SK-N-SH (cell line): ENCODE measurements at places on chromosomes 13 and 19.

DNA sequence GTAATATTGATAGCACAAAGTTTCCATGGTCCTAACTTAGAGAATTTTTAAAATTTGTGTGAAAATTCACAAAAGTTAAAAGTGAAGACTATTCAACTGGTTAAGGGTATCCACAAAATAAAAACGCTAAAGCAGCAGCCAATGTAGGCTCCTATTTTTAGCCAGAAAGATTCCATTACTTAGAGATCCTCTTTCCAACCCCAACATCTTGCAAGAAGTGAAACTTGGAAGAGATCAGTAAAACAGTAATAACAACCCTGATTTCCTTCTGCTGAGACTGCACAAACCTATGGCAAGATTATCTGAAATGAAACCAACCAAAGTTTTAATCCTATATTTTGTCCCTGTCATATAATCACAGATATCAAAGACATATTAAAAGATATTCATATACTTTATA lies 8.5 kb downstream of the TBC1D4 start:
- no peak for DNase-seq

- DNase-seq, result no peak
These were observed 2590.9 kb downstream of the PCDH9 start for GRCh38 chr13:64639206-64639605.

GRCh38 chr19:46924874-46925547 lies 64.2 kb downstream of the ARHGAP35 start:
- DNase-seq, result no peak

GRCh38 chr13:19836472-19836871 lies 27.0 kb downstream of the ZMYM5 start:
- DNase-seq, result no peak

- no peak for DNase-seq
These were observed 261.9 kb upstream of the SOX21 start for GRCh38 chr13:94974015-94974951.

GRCh38 chr13:43472339-43472738 lies 314.4 kb downstream of the ENOX1 start:
- DNase-seq, result no peak

GRCh38 chr13:45768656-45769479 lies 66.7 kb downstream of the CBY2 start:
- no peak for DNase-seq

GRCh38 chr13:24083722-24084421 lies 76.6 kb upstream of the SPATA13 start:
- DNase-seq, result peak; percentile 24

GRCh38 chr13:39016787-39017186 lies 21.1 kb downstream of the PROSER1 start:
- DNase-seq, result peak; percentile 51

GRCh38 chr13:33110713-33111413 lies 94.6 kb downstream of the KL start:
- DNase-seq, result no peak

DNA sequence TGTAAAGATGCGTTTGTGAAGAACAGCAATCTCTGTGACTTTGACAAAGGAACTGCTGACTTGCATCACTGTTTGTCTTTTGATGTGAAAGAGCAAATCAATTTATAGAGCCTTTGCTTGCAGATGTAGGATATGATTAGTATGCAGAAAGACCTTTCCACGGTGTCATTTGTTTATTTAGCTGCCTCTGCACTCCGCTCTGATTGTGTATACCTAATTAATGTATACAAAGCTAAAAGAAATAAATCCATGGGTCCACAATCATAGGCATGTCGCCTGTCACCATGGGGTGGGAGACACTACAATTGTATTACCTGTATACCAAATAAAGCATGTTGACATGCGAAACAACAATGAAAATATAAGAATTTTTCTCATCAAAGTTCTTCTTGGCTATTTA lies 410.7 kb downstream of the MZT1 start:
- DNase-seq, result no peak

GRCh38 chr13:42064259-42064658 lies 15.8 kb downstream of the DGKH start:
- no peak for DNase-seq

DNA sequence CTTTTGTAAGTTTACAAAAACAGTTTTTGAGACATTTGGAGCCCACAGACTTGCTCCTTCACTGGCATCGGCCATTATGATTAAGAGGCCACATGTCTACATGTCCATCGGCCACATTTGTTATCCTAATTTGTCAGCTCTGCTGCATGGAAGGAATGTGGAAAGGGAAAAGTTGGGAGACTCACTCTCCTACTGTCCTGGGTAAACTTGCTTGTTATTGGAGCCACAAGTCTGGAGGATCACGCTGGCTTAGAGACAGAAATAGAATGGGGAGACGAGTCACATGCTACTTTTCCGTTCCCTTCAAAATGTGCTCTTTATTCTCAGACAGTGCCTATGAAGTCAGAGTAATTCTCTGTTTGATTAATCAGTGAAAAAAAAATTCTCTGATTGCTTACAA lies 741.2 kb upstream of the PCDH9 start:
- DNase-seq, result no peak

GRCh38 chr19:29620931-29621351 lies 14.9 kb downstream of the POP4 start:
- DNase-seq, result no peak

- DNase-seq, result no peak
These were observed 18.0 kb downstream of the CSNK1A1L start for GRCh38 chr13:37087486-37087885.

DNA sequence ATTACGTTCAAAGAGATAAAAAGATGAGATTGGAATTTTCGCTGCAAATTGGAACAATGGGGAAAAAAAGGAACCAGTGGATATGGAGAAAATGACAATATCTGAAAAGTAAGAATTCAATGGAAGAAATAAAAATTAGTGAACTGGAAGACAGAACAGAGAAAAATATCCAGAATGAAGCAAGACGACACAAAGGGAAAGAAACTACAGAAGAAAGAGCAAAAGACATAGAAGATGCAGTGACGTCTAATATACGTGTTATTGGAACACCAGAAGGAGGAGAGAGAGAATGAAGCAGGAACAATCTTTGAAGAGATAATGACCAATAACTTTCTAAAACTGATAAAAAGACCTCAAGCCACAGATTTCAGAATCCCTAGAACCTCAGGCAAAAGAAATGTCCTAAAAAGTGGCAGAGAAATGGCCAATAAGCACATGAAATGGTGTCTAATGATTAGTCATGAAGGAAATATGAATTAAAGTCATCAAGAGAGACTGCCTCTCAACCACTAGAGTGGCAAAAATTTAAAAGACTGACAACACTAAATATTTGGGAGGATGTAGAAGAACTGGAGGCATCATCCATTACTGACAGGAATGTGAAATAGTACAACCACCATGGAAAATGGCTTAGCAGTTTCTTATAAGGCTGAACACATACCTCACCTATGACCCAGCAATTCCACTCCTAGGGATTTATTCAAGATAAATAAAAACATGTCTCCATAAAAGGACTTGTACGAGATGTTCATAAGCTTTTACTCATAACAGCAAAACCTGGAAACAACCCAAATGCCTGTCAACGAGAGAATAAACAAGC lies 56.5 kb downstream of the GADD45B start:
- DNase-seq, result no peak

GRCh38 chr19:55149078-55150003 lies at the start of gene TNNT1:
TNNT1 (minus strand) TSS chr19:55149206; CDS start chr19:55147157, 2,049 bp downstream.
- peak; percentile 36 for DNase-seq

DNA sequence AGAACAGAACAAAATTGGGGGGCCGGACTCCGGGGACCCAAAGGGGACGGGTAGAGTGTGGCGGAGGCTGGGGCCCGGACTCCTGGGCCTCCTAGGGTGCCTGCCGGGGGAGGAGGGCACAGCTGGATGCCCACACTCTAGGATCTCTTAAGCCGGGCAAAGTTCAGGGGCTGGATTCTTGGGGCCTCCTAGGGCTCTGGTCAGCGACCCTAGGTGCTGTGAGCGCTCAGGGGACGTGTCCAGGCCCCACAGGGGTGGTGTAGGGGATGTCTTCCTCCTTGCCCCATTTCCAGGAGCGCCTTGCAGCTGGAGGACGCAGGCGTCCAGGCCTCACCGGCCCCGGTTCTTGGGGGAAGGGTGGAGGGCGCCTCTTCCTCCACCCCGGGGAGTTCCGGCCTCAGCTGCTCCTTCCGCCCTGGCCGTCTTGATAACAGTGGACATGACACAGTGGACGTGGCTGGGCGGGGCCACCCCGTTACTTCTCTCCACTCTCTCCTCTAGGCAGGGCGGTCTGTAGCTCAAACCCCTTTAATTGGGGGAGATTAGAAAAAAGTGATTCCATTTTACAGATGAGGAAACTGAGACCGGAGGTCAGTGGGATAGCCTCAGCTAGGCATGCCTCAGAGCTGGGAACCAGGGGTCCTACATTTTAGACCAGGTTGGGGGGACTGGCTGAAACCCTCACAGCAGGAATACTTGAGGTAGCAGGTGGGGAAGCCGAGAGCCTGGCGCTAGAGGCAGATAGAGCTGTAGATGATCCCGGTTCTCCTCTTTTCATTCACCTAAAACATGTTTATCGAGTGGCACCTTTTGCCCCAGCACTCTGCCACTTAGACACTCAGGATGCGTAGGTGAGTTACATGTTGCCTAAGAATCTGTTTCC lies 705 bp downstream of the STXBP2 start:
- no peak for DNase-seq

GRCh38 chr13:67932991-67933390 lies 702.9 kb upstream of the PCDH9 start:
- DNase-seq, result no peak

- no peak for DNase-seq
These were observed 20.7 kb downstream of the GPR180 start for GRCh38 chr13:94622344-94622743.

DNA sequence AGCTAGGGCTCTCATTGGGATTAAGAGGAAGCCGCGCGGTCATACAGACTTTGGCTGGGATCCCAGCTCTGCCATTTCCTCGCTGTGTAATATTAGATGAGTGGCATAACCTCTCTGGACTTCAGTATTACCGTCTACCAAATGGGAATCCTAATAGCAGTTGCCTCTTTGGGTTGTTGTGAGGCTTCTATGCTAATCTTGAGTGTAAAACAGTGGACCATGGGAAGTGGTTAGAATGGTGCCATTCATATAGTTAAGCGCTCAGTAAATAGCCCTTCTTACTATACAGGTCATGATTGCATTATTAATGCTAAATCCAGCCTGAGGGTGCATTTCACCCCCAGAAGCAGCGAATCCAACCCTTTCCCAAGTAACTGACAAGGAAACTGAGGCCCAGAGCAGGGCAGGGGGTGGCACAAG lies 566 bp upstream of the OPA3 start:
- no peak for DNase-seq

DNA sequence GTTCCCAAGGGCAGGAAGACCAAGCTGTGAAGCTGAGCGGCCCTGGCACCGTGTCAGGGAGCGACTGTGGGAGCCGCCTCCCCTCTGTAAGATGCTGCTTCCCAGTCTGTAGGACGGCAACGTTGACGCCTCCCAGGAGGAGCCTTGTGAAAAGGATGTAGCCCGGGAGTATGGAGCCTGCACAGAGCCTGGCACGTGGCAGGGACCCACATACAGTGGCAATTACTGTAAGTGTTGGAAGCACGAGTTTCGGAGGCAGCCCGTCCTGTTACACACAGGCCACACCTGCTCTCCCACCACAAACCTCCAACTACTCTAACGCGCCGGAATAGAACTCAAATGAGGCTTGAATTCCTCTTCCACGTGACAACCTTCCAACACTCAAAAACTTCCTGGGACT lies 6.6 kb downstream of the RAB20 start:
- DNase-seq, result no peak

DNA sequence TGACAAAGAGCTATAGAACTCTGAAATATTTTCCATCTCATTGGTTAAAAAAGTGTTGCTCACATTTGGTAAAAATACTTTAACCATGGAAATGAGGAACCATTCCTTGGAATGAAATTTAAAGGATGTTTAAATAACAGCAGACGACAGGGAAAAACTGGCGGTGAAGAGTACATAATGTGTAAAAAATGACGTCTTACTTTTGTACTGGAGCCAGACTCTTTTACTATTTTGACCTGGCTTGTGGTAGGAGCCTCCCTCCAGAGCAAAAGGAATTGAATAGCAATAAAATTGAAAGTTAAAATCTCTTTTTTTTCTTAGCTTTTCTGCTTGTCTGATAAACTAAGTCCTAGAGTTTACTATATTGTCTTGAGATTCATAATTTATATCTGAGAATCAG lies 426.2 kb upstream of the KLHL1 start:
- DNase-seq, result no peak

GRCh38 chr19:13804830-13805683 lies 9.8 kb downstream of the ZSWIM4 start:
- peak; percentile 72 for DNase-seq

- DNase-seq, result no peak
These were observed 126.0 kb downstream of the PCCA start for GRCh38 chr13:100214886-100215285.

DNA sequence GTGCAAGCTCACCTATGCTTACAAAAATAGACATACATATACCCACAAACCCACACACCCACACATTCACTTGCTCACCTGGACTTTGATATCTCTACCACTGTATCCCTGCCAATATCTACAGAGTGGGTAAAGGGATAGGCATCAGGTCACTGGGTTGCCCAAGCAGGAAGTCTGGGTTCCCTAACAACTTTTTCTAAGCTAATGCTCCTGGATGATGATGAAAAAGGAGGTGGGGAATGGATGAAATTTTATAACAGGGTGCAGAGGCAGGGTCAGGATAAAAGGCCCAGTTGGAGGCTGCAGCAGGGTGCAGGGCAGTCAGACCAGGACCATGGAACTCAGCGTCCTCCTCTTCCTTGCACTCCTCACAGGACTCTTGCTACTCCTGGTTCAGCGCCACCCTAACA lies at the start of gene CYP2B6:
CYP2B6 (plus strand) TSS at position 311 of the 410 bp plus-strand sequence; CDS start at position 335, 24 bp downstream.
- DNase-seq, result no peak

- no peak for DNase-seq
These were observed 150.6 kb downstream of the KCTD12 start for GRCh38 chr13:76735641-76736040.

DNA sequence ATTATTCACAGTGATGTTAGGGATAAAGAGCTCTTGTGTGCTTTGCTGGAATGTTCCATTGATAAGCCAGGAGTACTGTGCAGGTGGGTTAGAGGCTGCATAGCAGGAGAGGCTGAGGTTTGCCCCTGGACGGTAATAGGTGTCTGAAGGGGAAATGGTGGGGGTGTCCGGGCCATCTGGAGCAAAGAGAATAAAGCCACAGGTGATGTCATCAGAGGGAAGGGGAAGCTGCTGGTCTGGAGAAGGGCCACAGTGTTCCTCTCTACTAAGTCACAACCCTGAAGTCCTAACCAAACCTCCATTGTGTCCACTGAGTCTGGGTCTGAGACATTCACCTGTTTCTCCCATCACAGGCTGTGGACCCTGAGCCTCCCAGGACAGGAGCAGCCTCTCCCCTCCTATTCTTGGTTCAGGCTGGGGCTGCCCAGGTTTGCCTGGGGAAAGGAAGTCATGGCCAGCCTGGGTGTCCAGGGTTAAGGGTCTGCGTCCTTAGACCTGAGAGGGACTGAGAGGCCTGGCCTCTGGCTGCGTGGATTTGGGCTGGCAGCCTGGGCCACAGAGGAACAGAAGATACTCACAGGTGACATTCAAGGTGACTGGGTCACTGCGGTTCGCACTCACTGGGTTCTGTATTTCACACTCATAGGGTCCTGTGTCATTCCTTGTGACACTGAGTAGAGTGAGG lies 6.8 kb downstream of the CEACAM1 start:
- DNase-seq, result no peak

- DNase-seq, result no peak
These were observed 202.2 kb downstream of the SUCLA2 start for GRCh38 chr13:47798906-47799305.

GRCh38 chr13:100808330-100809128 lies 133.9 kb upstream of the TMTC4 start:
- DNase-seq, result no peak

- no peak for DNase-seq
These were observed 33.7 kb downstream of the SIAH3 start for GRCh38 chr13:45817833-45818232.

- DNase-seq, result no peak
These were observed 10.2 kb downstream of the GPX4 start for GRCh38 chr19:1113986-1114483.
